Heart right ventricle (tissue), 16 donors: ENCODE measurements at places on chromosomes 2 and 18. TPM values are rescaled to one million over a fixed set of nuclear protein-coding genes. Genes with fewer than 3 reads are reported as not detected.

DNA sequence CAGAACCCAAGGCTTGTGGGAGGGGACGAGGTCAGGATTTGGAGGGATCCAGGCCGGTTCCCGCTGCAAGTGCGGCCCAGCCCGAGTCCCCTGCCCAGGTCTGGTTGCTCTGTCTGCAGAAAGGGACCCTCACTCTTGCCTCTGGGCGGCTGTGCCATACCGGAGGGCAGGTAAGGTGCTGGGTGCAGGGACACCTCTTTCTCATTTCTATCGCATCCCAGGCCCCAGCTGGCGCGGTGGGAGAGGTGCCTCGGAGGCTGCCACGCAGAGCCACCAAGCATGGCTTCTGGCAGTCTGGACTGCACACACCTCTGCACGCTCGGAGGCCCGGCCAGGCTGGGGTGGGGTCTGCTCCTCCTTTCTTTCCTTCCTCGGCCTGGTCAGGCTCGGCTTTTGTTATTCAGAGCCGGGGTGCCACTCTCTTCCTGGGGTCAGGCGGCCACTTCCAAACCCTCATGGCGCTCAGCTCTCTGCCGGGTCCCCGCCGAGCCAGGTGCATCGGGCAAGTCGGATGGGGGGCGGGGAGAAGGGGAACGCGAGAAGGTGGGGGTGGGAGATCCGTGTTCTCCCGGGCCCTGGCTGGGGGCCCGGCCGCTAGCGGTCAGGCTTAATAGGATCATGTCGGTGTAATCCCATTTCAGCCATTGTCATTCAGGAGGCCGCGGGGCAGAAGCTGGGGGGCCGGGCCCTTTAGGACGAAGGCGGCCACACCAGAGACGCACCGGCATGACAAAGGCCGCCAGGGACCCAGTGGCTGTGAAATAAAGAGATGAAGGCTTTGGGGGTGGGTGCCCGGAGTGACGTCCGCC is 9.0 kb downstream of the GBX2 start:
- no peaks in the 10 kb centered on the region for H3K36me3 ChIP-seq
- DNase-seq, result no peak
- H3K4me1 ChIP-seq, result no peaks in the 10 kb centered on the region
- no peak overlapping the region for H3K4me3 ChIP-seq

Gene SYT4
- not detected for total RNA-seq

GRCh38 chr2:38109732-38110181 is 33.8 kb upstream of the CYP1B1 start:
- no peak overlapping the region for H3K27ac ChIP-seq
- H3K4me1 ChIP-seq, result peaks cover 26% of the 10 kb centered on the region
- no peaks in the 10 kb centered on the region for H3K36me3 ChIP-seq
- no peak overlapping the region for H3K4me3 ChIP-seq
- no peak for DNase-seq

Gene GPR35
- 0.51 TPM for total RNA-seq

Gene FSHR
- 0.19 TPM for total RNA-seq

Gene ITGA4
- total RNA-seq, result 1.9 TPM

DNA sequence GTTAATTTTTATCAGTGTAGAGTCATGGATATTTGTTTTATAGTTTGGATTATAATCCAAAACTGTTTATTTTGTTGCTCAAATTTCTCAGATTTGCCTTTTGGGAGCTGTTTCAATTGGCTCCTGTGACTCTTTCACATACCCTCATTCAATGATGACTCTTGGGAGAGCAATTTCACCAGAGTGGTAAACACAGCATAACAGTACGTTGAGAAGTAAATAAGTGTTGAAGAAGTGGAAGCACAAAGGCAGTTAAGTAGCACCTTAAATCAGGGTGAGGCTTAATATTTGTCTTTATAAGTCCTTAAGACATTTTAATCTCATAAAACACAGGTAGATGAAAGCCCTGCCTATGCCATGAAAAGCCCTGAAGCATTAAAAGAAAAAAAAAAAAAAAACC is 17.1 kb upstream of the SLC39A10 start:
- H3K4me3 ChIP-seq, result no peak overlapping the region
- H3K27ac ChIP-seq, result no peak overlapping the region
- DNase-seq, result no peak
- H3K36me3 ChIP-seq, result no peaks in the 10 kb centered on the region

Gene SATB2
- total RNA-seq, result 1.1 TPM

- no peaks in the 10 kb centered on the region for H3K4me1 ChIP-seq
- no peak for DNase-seq
- peaks cover 18% of the 10 kb centered on the region for H3K27me3 ChIP-seq
- H3K36me3 ChIP-seq, result no peaks in the 10 kb centered on the region
- no peak overlapping the region for H3K4me3 ChIP-seq
These were observed 530.7 kb downstream of the TMEM182 start for GRCh38 chr2:103292573-103292972.

Gene HOXD12
- total RNA-seq, result not detected

- no peaks in the 10 kb centered on the region for H3K27me3 ChIP-seq
- H3K36me3 ChIP-seq, result peaks cover 9% of the 10 kb centered on the region
- peak; percentile 12 for DNase-seq
- H3K27ac ChIP-seq, result no peak overlapping the region
- H3K4me1 ChIP-seq, result peaks cover 33% of the 10 kb centered on the region
These were observed 62.8 kb downstream of the DTNA start for GRCh38 chr18:34772887-34773286.

Gene STAT4
- total RNA-seq, result 0.84 TPM

DNA sequence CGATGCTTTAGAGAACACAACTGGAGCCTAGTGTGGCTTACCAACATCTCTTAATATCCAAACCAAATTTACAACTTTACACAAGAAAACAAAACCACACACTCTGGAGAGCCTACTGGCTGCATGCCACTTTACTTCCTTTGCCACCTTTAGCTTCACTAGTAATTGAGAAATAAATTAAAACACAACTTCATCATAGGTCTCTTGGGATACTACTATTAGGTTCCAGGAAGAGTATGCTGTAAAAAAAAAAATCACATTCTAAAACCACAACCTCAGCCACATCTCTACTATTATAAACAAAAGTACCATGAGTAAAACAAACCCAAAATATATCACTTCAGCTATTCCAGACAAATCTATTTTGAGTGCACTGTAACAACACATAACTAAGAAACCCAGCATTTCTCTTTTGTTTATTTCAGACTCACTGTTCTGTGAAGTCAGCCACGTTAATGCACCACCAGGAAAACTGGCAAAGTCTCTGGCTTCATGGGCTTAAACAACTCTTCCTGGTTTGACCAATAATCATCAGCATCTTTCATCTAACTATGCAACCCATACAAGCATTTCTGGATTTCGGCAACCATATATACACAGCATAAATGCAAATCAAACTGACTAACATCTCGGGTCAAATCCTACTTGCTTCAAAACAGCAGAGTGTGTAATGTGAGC is 59.1 kb downstream of the REV1 start:
- H3K27ac ChIP-seq, result no peak overlapping the region
- no peaks in the 10 kb centered on the region for H3K27me3 ChIP-seq
- no peak overlapping the region for H3K4me3 ChIP-seq
- H3K4me1 ChIP-seq, result peaks cover 10% of the 10 kb centered on the region

DNA sequence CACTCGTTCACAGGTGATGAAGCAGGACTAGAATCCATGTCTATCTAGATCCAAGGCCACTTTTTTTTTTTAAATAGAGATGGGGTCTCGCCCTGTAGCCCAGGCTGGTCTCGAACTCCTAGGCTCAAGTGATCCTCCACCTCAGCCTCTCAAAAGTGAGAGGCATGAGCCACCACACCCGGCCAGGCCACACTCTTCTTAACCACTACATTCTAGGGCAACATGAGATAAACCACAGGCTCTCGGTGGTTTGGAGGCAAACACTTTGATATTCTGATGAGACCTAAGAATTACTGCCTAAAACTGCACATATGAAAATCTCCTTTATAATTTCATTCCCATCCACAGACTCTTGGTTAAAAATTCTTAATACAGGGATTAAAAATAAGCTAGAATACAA is 51.8 kb downstream of the USP34 start:
- peaks cover 24% of the 10 kb centered on the region for H3K4me1 ChIP-seq
- no peak overlapping the region for H3K27ac ChIP-seq
- no peak overlapping the region for H3K4me3 ChIP-seq
- H3K27me3 ChIP-seq, result no peaks in the 10 kb centered on the region

Gene TGOLN2
- total RNA-seq, result 86.7 TPM

Gene FAP
- 2.9 TPM for total RNA-seq

DNA sequence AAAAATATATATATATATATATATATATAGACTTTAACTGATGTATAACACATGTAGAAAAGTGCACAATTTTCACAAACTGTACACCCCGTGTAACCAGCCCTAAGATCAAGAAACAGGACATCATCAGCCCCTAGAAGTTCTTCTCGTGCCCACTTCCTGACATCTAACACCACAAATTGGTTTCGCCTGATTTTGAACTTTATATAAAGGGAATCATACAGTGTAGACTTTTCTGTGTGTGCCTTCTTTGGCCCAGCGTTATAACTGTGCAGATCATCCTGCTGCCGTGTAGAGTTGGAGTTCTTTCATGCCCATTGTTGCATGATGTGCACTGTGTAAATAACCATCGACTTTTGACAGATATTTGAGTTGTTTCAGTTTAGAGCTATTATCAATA is 41.0 kb downstream of the SMAD7 start:
- no peak overlapping the region for H3K4me3 ChIP-seq
- no peaks in the 10 kb centered on the region for H3K4me1 ChIP-seq
- H3K27me3 ChIP-seq, result no peaks in the 10 kb centered on the region
- H3K27ac ChIP-seq, result no peak overlapping the region

Gene CERS6
- total RNA-seq, result 47.4 TPM

DNA sequence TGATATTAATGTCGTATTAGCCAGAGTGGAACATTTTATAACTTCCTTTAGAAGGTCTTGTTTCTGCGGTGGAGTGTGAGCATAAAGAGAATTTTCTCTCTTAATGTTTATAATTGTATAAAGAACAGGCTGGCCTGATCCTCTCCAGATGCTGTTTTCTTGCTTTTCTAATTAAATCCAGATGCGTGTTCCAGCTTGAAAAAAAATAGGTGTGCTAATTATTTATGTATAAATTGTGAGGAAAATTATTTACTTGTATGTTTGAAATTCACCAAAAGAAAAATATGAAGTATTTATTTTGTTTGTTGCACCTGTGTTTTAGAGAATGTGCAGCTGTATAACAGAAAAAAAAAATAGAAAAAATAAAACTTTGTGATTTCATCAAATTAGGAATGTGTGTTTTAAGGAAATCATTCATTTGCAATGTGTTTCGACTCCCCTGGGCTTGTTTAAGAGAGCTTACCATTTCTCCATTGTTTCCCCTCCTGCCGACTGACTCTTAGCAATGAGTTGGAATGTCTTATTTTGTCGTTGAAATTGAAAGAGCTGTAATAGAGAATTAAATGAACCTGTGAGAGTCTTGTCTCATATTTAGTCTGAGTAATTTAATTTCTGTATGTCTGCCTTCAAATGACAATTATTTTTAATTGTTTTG is 220.1 kb upstream of the NXPH2 start:
- no peaks in the 10 kb centered on the region for H3K27me3 ChIP-seq
- DNase-seq, result no peak
- H3K27ac ChIP-seq, result no peak overlapping the region
- H3K4me3 ChIP-seq, result no peak overlapping the region
- H3K36me3 ChIP-seq, result no peaks in the 10 kb centered on the region

GRCh38 chr2:202599911-202600310 is 34.9 kb upstream of the FAM117B start:
- no peaks in the 10 kb centered on the region for H3K36me3 ChIP-seq
- DNase-seq, result no peak
- no peak overlapping the region for H3K4me3 ChIP-seq
- no peak overlapping the region for H3K27ac ChIP-seq

- H3K4me3 ChIP-seq, result no peak overlapping the region
- no peaks in the 10 kb centered on the region for H3K27me3 ChIP-seq
- no peak overlapping the region for H3K27ac ChIP-seq
- DNase-seq, result no peak
- H3K36me3 ChIP-seq, result no peaks in the 10 kb centered on the region
These were observed 103.2 kb downstream of the FAM161A start for GRCh38 chr2:61750624-61751023.

Gene ORC4
- 41.9 TPM for total RNA-seq

GRCh38 chr2:127313406-127313805 is 19.5 kb upstream of the ERCC3 start:
- no peaks in the 10 kb centered on the region for H3K36me3 ChIP-seq
- no peak overlapping the region for H3K27ac ChIP-seq
- H3K4me1 ChIP-seq, result no peaks in the 10 kb centered on the region
- no peaks in the 10 kb centered on the region for H3K27me3 ChIP-seq
- no peak overlapping the region for H3K4me3 ChIP-seq
- no peak for DNase-seq

GRCh38 chr2:12347066-12347493 is 369.7 kb upstream of the TRIB2 start:
- no peak overlapping the region for H3K27ac ChIP-seq
- no peaks in the 10 kb centered on the region for H3K27me3 ChIP-seq
- DNase-seq, result no peak

GRCh38 chr2:114940785-114941458 is 498.5 kb downstream of the DPP10 start:
- no peak for DNase-seq
- no peak overlapping the region for H3K27ac ChIP-seq
- H3K27me3 ChIP-seq, result no peaks in the 10 kb centered on the region
- no peaks in the 10 kb centered on the region for H3K4me1 ChIP-seq
- no peaks in the 10 kb centered on the region for H3K36me3 ChIP-seq

DNA sequence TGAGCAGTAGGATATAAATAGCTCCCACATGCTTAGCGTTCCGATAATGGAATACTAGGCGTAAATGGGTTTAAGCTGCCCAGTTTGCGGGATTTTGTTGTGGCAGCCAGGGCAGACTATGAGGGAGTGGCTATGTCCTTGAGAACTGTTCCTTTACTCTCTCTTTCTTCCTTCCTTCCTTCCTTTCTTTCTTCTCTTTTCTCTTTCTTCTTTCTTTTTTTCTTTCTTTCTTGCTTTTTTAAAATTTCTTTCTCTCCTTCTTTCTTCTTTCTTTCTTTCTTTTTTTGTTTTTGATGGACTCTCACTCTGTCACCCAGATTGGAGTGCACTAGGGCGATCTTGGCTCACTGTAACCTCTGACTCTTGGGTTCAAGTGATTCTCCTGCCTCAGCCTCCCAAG is 9.1 kb upstream of the PRELID3A start:
- no peaks in the 10 kb centered on the region for H3K4me1 ChIP-seq
- H3K4me3 ChIP-seq, result no peak overlapping the region
- H3K36me3 ChIP-seq, result no peaks in the 10 kb centered on the region
- no peak for DNase-seq
- H3K27me3 ChIP-seq, result peaks cover 3% of the 10 kb centered on the region

DNA sequence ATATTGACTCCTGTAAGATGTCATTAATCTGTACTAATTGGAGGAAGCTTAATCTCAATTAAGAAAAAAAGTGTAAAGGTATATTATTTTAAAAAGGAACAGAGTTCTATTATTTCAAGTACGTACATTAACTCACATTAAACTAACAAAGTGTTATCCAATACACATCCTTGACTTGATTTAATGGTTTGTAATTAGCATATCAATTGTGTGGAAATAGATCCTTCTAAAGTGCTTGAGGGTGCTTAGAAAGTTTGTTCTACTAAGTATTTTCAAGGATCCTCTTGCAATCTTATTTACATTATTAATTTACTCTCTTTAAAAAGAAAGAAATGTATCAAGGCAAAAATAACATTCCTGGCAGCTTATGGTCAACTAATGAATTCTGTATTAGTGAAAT is 720.3 kb downstream of the KCNJ3 start:
- no peak overlapping the region for H3K27ac ChIP-seq
- H3K36me3 ChIP-seq, result no peaks in the 10 kb centered on the region
- H3K4me3 ChIP-seq, result no peak overlapping the region
- DNase-seq, result no peak
- no peaks in the 10 kb centered on the region for H3K27me3 ChIP-seq

Gene IKZF2
- total RNA-seq, result 6.8 TPM

Gene IL1RL1
- total RNA-seq, result 2.8 TPM

Gene MPP4
- total RNA-seq, result not detected

- no peak overlapping the region for H3K27ac ChIP-seq
- H3K4me3 ChIP-seq, result no peak overlapping the region
- H3K4me1 ChIP-seq, result no peaks in the 10 kb centered on the region
- no peak for DNase-seq
These were observed 76.9 kb downstream of the MRO start for GRCh38 chr18:50742952-50743351.
